Spinal cord (tissue), 10 donors: ENCODE measurements at places on chromosomes 3 and 15.
A peak's percentile ranks its signal among the peaks of the same experiment; 100 is the strongest.

GRCh38 chr15:66580643-66581042 is 14.8 kb upstream of the LCTL start:
- H3K27me3 ChIP-seq: no peaks in the 10 kb centered on the region
- no peak overlapping the region for H3K4me3 ChIP-seq

DNA sequence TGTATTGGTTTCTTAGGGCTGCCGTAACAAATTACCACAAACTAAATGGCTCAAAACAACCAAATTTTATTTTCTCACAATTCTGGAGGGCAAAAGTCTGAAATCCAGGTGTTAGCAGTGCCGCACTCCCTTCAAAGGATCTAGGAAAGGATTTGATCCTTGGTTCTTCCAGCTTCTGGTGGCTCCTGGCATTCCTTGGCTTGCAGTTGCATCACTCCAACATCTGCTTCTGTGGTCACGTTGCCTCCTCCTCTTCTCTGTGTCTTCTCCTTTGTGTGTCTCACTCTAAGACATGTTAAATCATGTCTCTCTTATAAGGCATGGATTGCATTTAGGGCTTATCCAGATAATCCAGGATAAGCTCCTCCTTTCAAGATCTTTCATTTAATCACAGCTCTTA is 262.2 kb downstream of the MEX3B start:
- H3K4me3 ChIP-seq: no peak overlapping the region
- H3K36me3 ChIP-seq: no peaks in the 10 kb centered on the region
- no peak overlapping the region for H3K27ac ChIP-seq

DNA sequence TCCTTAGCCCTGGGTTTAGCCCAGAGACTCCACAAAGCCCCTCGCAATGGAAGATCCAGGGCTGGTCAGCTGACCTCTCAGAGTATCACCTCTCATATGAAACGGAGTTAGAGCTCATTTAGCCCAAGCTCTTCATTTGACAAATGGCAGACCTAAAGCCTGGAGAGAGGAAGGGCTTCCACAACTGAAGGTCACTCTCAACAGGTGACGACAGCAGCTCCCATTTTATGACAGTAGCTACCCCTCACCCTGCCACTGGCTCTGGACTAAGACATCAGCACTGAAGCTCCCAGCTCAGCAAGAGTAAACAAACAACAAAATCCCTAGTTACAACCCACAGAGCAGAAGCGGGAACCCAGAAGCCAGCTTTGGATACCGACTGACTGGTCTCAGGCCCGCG is 33.7 kb downstream of the TLE3 start:
- H3K36me3 ChIP-seq: peaks cover 65% of the 10 kb centered on the region
- peak overlapping the region; percentile 65 for H3K27ac ChIP-seq
- no peak overlapping the region for H3K4me3 ChIP-seq
- DNase-seq: no peak
- no peaks in the 10 kb centered on the region for H3K27me3 ChIP-seq

DNA sequence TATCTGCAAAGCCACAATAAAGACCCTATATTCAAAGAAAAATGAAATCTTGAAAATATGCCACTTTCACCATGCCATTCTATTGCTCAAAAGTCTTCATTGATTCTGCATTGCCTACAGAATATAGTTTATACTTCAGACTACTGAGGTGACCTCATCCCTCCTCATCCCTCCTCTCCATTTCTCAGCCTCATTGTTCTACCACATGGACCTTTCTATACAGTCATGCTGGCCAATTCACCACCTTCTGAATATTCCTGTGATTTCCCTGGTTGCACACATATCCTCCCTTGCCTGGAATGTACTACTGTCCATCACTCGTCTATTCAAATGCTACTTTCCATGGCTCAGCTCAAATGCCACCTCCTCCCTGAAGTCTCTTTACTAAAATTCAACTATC is 3.5 kb upstream of the COL8A1 start:
- H3K27me3 ChIP-seq: peaks cover 39% of the 10 kb centered on the region
- no peak for DNase-seq
- H3K4me1 ChIP-seq: peaks cover 18% of the 10 kb centered on the region
- no peak overlapping the region for H3K4me3 ChIP-seq

GRCh38 chr3:67167481-67167880 is 169.4 kb downstream of the KBTBD8 start:
- no peaks in the 10 kb centered on the region for H3K27me3 ChIP-seq
- H3K4me1 ChIP-seq: no peaks in the 10 kb centered on the region
- no peaks in the 10 kb centered on the region for H3K36me3 ChIP-seq
- no peak overlapping the region for H3K27ac ChIP-seq
- no peak overlapping the region for H3K4me3 ChIP-seq

- H3K27ac ChIP-seq: no peak overlapping the region
- no peak overlapping the region for H3K4me3 ChIP-seq
- H3K27me3 ChIP-seq: no peaks in the 10 kb centered on the region
These were observed 42.2 kb downstream of the GOLGA6L10 start for GRCh38 chr15:82306791-82307713.

DNA sequence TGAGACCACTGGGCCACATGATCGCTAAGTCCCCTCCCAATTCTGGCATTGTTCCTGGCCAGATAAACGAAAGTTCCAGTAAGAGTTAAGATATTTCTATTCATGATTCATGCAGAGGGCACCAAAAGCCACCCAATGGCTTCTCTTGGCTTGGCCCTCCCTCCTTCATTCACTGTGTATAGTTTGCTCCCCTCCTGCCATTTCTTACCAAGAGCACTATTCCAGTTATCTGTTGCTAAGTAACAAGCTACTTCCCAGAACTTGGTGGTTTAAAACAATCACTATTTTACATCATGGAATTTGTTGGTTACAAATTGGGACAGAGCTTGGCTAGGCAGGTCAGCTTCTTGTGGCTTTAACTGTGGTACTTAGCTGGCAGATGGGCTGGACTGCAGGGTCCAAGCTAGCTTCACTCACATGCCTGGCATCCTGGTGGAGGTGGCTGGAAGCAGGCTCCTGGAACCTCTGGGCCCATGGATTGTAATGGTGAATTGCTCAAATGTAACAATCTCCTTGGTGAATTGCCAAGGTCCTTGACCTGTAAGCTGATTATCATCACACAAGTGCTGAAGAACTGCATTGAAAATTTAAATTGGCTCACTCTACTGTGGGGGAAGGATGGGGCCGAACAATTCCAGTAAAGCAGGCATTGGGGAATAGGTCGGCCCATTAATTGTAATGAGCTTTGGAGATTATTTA is 16.6 kb downstream of the EAF1 start:
- H3K27me3 ChIP-seq: no peaks in the 10 kb centered on the region
- DNase-seq: no peak
- H3K4me1 ChIP-seq: no peaks in the 10 kb centered on the region

GRCh38 chr3:4575381-4575780 is 82.2 kb downstream of the ITPR1 start:
- no peak for DNase-seq
- no peaks in the 10 kb centered on the region for H3K27me3 ChIP-seq
- H3K36me3 ChIP-seq: no peaks in the 10 kb centered on the region
- no peak overlapping the region for H3K4me3 ChIP-seq
- no peak overlapping the region for H3K27ac ChIP-seq
